Kidney (tissue), 22 donors: ENCODE measurements at places on chromosomes 2 and 18. TPM values are rescaled to one million over a fixed set of nuclear protein-coding genes. Genes with fewer than 3 reads are reported as not detected.

TIMM21 gene
- 77.4 TPM for polyA plus RNA-seq

REG1B gene
- 1.5 TPM for polyA plus RNA-seq

IL36A gene
- polyA plus RNA-seq, result not detected

DNA sequence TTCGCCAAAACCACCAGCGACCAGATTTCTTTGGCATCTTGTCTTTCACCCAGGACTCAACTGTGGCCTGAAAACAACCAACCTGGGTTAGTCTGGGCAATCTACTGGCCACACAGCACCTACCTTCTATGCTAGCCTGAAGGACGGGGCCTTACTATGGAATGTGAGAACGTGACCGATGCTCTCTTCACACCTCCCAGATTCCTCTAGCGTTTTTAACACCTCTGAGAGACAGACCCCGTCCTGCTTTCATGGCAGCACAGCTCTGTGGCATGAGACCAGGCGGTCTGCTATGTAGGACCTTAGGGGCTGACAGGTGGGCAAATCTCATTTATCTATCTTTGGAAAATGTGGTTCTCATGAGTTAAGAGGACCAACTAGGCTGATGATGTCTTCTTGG, 80.9 kb downstream of the EMILIN2 start:
- DNase-seq, result no peak

- DNase-seq, result no peak
These were observed 33.9 kb downstream of the SNORC start for GRCh38 chr2:232903989-232904388.

GRCh38 chr2:96098900-96099590, 17.3 kb downstream of the ADRA2B start:
- DNase-seq, result no peak

- peak; percentile 90 for DNase-seq
These were observed 166.5 kb downstream of the MTX2 start for GRCh38 chr2:176435729-176436128.
